ENCODE measurements at places on chromosomes 2 and 18.
A peak's percentile ranks its signal among the peaks of the same experiment; 100 is the strongest.

DNA sequence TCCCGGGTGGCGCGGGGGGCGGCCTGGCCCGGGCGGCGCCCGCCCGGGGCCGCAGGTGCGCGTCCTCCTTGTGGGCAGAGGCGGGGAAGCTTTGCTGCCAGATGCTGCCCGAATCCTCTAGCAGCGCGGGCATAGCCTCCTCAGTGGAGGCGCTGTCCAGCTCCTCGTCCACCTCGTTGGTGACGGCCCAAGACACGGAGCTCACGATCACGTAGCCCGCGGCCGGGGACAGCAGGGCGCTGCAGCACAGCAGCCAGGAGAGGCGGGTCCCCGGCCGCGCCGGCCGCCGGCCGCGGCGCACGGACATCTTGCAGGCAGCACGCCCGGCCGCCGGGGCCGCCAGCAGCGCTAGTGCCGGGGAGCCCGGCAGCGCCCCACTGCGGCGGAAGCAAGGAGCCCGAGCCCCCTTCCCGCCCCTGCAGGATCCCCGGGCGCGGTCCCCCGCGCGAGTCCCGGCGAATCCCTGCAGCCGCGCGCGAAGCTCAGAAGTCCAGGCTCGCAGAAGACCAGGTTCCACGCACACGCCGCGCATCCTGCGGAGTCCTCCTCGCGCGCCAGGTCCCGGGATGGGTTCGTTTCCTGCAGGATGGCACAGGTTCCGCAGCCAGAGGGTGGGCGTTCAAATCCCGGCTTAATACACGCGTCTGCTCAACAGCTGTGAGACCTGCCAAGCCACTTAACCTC lies at the start of gene CREG2:
TSS of gene CREG2 (minus strand) at position 353 of the 684 bp plus-strand sequence. CDS start at position 307, 46 bp downstream.
- peak; percentile 50 for DNase-seq

DNA sequence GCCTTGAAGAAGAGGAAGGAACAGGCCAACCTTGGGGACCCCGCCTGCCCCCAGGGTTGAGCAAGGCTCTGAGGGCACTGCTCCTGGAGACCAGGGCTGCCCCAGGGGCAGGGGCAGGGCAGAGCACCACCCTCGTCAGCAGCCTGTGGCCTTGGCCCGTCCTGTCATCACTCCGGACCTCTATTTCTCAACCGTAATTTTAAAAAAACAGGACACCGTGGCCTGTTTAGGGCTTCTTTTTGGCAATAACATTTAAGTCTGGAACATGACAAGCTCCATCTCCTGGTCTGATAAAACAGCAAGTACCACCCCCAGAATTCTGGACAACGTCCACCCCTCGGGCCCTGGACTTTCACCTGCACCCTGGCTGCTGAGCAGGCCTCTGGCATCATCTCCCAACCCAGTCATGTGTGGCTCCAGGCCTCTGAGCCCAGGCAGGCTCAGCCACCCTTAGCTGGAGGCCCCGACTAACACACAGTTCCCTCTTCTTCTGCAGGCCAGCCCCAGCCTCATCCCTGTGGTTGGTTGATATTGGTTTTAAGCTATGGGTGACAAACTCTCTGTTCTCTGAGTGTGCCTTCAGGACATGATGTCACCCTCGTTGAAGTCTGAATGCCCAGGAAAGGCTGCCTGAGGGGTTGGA lies 22.6 kb upstream of the ID2 start:
- no peak for DNase-seq

DNA sequence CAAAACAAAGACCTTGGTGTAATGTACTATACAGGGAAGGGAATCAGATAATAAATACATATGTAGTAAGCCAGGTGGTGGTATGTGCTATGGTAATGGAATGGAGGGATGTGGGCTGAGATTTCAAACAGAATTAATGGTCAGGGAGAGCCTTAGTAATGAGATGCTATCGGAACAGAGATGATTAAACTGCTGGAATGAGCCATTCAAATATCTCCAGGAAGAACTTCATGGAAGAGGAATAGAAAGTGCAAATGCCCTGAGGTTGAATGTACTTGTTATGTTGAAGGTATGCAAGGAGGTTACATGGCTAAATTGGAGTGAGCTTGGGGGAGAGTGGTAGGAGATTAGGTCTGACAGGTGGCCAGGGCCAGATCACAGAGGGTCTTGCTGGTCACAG lies 5.1 kb downstream of the SERPINB11 start:
- no peak for DNase-seq

DNA sequence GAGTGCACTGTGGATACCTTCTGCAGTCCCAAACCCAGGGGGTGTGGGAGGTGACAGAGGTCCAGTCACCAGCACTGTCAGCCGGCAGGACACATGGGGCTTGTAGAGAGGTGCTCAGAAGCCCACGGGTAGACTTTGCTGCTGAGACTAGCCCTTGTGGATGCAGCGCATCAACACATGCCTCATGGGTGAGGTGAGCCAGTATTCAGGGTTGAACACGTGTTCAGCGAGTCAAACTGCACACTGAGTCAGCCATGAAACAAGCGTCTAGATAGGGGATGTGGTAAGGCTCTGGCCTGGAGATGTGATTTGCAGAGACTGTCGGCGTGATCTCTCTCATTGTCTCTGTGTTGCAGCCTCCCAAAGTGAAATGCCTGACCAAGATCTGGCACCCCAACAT lies 35.8 kb upstream of the SCLY start:
- no peak for DNase-seq

DNA sequence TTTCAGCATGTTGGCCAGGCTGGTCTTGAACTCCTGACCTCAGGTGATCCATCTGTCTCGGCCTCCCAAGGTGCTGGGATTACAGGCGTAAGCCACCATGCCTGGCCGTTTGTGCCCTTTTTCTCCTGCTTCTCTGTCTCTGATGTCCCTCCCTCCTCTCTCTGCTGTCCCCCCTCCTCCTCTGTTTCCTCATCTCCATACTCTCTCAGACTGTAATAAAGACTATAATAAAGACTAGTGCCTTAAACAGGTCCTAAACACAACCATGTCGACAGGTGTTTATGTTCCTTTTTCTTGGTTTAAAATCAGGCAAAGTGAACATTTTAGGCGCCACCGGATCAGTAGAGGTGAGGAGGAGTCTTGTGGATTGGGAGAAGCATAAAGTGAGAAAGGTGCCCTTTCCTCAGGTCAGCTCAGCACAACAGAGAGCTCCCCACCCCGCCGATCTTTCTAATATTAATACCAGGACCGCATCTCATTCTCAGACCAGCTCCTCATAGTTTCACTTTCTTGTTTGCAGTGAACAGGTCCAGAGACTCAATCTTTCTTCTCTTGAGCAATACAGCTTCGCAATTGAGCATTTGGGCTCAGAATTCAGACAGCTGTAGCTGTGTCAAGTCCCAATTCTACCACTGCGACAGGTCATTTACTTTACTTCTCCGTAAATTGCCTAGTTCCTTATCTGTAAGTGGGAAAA lies 23.7 kb downstream of the TIMM21 start:
- DNase-seq, result no peak

DNA sequence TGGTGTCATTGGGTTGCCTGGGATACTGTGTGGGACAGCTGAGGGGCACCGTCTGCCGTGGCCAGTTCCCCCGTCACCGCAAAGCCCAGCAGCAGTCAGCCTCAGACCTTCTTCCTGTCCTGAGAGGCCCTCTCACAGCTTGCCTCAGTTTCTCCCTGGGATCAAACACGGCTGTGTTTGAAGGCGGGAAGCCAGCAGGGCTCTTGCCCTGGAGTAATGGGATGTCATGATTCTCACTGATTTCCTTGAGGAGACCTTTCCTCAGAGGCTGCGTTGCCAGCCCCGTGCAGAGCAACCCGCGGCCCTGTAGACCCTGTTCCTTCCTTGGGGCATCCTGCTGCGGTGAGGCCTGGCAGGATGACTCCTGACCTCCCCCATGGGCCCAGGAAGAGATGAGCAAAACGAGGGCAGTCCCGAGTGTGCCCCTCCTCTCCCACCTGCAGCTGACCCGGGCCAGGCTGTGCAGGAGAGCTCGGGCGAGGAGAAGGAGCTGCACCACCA lies 13.9 kb upstream of the NFATC1 start:
- DNase-seq, result no peak
